Right cardiac atrium (tissue), 5 donors: ENCODE measurements at places on chromosomes 2 and 18. TPM values are rescaled to one million over a fixed set of nuclear protein-coding genes. Genes with fewer than 3 reads are reported as not detected.

DNA sequence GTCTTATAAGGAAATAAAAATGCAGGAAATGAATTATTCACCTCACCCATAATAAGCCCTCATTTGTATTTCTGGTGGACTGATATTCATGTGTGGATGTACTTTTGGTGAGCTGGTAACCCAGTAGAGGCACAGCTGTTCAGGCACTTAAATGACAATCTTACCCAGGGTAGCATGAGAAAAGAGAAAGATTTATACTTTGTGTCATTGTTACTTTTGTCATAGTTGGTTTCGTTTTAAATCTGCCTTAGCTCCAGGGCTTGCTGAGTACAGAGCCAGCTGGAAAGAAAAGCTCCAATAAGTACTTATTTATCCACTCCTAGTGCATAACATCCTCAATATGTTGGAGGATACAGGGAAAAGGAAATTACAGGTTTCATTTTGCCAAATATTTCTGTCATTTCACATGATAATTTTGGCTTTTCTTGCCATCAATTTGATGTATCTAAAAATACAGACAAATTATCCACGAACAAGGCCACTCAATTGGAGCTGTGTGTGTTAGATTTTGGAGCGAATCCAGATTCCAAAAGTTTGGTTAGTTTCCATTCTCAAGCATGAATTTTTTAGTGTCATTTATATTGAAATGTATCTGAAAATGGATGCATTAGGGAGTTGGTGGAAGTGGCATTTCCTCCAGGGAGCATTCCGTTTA lies 1276.1 kb upstream of the FAM98A start:
- DNase-seq = no peak

DNA sequence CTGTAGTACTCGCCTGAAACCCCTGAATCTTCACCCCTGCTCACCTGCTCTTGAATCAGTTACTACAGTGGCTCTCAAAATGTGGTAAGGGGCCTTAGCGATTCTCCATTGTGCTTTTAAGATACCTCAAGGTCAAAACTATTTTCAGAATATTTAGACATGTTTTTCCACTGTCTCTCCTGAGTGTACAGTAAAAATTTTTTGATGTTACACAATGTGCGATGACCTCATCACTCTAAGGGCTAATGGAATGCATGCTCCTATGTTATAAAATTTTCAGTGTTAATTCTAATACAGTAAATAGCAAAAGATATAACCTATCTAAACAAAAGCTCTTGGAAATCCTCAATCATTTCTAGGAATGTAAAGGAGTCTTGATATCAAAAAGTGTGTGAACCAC lies 336.9 kb upstream of the PKDCC start:
- no peak for DNase-seq

DNA sequence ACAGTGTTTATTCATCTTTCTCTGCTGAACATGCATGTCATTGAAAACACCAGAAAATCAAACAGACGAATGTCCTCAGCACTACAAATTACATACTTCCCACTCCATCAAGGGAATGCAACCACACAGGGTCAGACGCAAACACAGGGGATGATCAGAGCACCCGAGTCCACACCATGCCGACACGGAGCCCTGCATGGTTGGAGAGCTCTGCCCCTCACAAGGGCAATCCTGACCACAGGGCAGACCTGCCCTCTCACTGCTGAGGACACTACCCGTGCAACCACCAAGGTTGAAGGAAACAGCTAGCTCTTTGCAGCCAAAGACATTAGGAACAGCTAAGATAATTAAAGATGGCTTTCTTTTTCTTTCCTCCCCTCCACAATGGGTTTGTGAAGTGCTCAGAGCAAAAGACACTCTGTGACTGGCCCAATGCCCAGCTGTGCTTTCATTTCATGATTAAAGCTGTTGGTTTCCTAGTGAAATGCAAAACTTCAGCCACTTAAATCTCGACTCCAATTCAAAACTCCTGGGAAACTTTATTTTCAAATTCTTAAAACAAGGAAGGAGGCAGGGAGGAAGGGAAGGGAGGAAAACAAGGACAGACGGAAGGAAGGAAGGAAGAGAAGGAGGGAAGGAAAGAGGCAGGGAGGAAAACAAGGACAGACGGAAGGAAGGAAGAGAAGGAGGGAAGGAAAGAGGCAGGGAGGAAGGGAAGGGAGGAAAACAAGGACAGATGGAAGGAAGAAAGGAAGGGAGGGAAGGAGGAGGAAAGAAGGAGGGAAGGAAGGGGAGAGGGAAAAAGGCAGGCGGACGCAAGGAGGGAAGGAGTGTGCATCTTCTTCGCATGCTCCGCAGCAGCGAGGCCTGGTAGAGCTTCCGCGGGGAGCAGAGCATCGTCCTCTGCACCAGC lies 65.8 kb downstream of the NDUFA10 start:
- DNase-seq = peak; percentile 84

DNA sequence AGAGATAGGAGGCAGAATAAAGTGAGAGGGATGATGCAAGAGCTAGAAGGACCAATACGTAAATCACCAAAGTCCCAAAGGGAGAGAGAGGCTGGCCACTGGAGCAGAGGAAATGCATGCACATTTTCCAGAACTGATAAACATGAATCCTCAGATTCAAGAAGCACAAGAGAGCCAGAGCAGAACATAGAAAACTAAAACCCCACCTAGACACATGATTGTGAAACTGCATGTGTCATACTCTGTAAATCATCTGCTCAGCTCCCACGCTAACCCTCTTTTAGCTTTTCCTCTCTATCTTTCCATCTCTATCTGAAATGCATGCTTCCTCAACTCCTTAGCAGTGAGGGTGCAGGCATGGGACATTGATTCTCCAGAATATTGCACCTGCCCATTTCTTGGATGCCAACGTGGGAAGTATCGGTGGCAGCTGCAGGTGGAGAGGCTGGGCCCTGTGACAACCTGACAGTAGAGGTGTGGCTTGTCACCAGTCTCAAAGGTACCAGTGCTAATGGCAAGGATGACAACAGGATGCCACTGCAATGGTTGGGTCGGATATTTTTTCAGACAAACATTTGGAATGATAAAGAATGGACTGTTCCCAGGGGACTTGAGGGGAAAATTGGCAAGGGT lies 89.3 kb upstream of the OTOS start:
- DNase-seq = no peak

DNA sequence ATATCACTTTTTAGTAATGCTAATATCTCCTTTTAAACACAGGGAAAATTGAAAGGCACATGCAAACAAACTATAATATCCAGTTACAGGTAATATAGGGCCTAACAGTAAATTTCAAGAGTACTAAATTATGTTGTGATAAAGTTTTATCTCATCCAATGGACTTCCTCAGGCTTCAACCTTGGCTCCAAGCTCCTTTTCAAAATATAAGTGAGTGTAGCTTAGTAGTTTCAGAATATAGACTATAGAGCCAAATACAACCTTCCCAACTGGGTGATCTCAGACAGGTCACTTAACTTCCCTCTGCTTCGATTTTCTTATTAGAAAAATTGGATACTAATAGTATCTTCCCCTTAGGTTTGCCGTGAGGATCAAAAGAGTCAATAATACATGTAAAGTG lies 93.5 kb upstream of the PARD3B start:
- no peak for DNase-seq

DNA sequence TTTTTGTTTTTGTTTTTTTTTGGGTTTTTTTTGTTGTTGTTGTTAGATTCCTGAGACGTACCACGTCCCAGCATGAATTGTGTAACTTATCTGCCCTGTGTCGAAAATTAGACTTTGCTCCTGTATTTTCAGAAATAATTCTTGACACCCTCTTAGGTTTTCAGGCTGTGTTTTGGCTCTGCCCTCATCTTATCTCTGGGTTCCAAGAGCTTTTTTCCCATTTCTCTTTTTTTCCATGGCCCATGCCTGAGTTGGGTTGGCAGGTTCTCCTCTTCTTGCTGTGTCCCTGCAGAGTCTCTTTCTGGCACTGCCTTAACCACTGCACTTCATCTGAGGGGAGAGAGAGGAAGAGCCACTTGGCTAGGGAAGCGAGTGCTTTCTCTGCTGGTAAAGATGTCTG lies 42.4 kb downstream of the CTIF start:
- DNase-seq = no peak

DNA sequence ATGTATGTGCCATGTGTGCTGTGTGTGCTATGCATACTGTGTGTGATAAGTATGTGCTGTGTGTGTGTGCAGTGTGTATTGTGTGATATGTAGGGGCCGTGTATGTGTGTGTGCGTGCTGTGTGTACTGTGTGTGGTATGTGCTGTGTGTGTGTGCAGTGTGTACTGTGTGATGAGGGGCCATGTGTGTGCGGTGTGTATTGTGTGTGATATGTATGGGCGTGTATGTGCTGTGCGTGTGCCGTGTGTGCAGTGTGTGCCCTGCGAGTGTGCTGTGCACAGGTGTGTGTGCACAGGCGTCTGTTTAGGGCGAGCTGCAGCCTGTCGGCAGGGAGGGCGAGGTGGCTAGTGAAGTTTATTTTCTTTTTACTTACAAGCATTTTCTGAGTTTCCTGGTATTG lies 16.1 kb downstream of the SNORC start:
- no peak for DNase-seq

- DNase-seq = no peak
These were observed 3.2 kb upstream of the ENOSF1 start for GRCh38 chr18:715626-716025.

- no peak for DNase-seq
These were observed 173.8 kb upstream of the REV1 start for GRCh38 chr2:99663641-99664040.

- no peak for DNase-seq
These were observed 126.3 kb downstream of the FAM168B start for GRCh38 chr2:130966775-130967490.

DNA sequence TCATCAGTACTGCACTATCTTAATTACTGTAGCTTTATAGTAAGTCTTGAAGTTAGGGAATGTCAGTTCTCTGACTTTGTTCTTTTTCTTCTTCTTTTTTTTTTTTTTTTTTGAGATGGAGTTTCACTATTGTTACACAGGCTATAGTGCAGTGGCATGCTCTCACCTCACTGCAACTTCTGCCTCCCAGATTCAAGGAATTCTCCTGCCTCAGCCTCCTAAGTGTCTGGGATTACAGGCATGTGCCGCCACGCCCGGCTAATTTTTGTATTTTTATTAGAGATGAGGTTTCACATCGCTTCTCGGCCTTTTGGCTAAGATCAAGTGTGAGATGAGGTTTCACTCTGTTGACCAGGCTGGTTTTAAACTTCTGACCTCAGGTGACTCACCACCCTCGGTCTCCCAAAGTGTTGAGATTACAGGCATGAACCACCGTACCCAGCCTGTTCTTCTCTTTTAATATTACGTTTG lies 41.9 kb upstream of the TANC1 start:
- no peak for DNase-seq

GRCh38 chr2:64654063-64654811 lies 524 bp upstream of the SERTAD2 start:
- peak; percentile 91 for DNase-seq

Gene CLEC4F
- total RNA-seq = 0.40 TPM

Gene ADD2
- total RNA-seq = 0.41 TPM

Gene ADI1
- total RNA-seq = 195 TPM

Gene UGT1A10
- total RNA-seq = not detected
